ENCODE measurements at places on chromosomes 5 and 9.

DNA sequence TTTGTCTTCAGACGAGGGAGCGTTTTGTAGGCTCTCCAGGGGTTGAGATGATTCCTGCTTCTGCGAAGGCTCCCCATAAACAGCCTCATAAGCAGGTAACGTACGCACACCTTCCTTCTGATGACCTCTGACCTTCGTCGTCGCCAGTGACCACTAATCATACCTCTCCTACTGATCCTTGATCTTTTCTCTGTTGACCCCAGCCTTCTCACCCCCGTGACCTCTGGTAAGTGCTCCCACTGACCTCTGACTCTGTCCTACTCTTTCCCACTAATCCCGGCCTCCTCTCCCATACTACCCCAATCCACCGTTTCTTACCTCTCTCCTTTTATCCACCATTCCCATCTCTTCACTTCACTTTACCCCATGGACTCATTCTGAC lies 345 bp downstream of the DNAI1 start:
- no peak for DNase-seq

- DNase-seq, result no peak
Observed at GRCh38 chr9:76341616-76342015, 52.6 kb downstream of the RFK start.

GRCh38 chr9:113623851-113624485 lies 160.4 kb downstream of the RGS3 start:
- DNase-seq, result no peak

- no peak for DNase-seq
Observed at GRCh38 chr5:147671365-147671764, 111.2 kb downstream of the JAKMIP2 start.

- DNase-seq, result peak; percentile 23
Observed at GRCh38 chr5:171898386-171898785, 108.1 kb downstream of the FBXW11 start.

DNA sequence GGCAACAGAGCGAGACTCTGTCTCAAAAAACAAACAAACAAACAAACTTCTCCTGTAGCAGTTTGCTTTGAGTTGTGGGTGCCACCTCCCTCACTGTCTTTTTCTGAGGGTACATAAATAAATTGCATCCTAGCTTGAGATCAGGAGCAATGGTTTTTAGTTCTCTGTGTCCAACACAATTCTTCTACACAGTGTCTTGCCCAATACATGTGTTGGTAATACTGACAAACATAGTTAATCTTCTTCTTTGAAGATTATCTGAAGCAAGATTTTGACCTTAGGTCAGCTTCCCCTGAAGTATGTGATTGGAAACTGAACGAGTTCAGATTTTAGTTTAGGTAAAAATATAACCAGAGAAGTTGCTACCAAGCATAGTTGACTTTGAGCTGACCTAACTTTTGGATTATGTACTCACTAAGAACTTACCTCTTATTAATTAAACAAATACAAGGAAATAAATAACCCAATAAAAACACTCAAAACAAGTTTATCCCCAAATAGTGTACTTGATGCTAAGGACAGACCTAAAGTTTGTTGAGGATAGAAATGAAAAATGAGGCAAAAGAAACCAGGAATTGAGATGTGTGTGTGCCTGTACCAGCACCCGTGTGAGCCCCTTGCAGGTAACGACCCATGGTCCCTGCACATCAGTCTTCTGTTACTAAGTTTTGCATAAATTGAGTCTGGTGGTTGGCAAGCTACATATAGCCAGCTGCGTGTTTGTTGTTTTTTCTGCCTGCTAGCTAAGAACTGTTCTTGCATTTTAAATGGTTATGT lies 16.2 kb downstream of the TJP2 start:
- DNase-seq, result no peak

GRCh38 chr9:133693116-133693515 lies 45.0 kb downstream of the SARDH start:
- no peak for DNase-seq

DNA sequence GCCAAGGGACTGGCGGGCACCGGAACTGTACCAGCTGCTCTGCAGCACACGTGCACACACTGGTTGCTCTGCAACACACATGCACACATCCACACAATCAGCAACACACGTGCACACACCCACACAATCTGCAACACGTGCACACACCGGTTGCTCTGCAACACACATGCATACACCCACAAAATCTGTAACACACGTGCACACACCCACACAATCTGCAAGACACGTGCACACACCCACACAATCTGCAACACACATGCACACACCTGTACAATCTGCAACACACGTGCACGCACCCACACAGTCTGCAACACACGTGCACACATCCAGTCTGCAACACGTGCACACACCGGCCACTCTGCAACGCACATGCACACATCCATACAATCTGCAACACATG lies 17.9 kb downstream of the PLEKHG4B start:
- no peak for DNase-seq

All from GM23248 (cell line).